ENCODE measurements at places on chromosomes 3 and 15.

- no peak for DNase-seq
These were observed 34.5 kb downstream of the TGFBR2 start for GRCh38 chr3:30640851-30641250.

- no peak for DNase-seq
These were observed 3.4 kb upstream of the LMLN start for GRCh38 chr3:197956626-197956988.

DNA sequence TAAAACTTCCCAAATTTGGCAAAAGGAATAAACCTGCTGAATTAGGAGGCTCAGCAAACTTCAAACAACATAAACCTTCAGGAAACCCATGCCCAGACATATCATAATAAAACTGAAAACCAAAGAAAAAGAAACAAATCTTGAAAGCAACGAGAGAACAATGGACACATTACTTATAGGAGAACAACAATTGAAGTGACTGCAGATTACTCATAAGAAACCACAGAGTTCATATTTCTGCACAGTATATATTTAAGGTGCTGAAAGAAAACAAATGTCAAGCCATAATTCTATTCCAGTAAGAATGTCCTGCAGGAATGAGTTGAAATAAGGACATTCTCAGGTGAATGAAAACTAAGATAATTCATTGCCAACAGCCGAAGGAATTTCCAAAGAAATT, 80.8 kb upstream of the PROK2 start:
- DNase-seq: no peak

DNA sequence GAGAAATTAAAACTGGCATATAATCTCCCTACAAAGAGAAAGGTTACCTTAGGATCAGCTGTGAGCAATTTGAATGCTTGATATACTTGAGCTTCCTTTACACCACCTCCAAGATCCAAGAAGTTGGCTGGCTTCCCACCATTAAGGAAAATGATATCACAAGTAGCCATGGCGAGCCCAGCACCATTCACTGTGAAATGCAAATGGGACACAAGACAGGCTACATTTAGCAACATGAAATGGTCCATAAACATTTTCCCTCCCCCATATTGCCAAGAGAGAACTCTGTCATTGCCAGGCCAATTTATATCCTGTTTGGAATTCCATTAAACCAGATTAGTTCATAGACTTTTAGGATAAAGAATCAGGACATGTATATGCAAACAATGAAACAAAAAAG, 158.7 kb downstream of the SUCLG2 start:
- DNase-seq: no peak

DNA sequence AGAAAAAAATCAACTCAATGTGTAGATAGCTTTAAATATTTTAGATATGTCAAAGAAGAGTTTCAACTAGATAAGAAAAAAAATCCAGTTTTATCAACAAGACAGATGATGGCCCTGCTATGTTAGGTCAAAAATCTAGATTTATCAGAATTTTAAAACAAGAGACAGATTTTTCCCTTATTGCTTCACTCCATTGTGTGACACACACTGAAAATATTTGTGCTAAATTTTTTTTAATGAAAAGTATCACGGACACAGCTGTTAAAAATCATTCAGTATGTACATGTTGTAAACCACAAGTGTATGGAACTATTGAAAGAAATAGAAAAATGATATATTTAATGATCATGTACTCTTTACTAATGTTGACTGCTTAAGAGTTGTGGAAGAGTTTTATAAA, 43.6 kb downstream of the FOXB1 start:
- DNase-seq: no peak

DNA sequence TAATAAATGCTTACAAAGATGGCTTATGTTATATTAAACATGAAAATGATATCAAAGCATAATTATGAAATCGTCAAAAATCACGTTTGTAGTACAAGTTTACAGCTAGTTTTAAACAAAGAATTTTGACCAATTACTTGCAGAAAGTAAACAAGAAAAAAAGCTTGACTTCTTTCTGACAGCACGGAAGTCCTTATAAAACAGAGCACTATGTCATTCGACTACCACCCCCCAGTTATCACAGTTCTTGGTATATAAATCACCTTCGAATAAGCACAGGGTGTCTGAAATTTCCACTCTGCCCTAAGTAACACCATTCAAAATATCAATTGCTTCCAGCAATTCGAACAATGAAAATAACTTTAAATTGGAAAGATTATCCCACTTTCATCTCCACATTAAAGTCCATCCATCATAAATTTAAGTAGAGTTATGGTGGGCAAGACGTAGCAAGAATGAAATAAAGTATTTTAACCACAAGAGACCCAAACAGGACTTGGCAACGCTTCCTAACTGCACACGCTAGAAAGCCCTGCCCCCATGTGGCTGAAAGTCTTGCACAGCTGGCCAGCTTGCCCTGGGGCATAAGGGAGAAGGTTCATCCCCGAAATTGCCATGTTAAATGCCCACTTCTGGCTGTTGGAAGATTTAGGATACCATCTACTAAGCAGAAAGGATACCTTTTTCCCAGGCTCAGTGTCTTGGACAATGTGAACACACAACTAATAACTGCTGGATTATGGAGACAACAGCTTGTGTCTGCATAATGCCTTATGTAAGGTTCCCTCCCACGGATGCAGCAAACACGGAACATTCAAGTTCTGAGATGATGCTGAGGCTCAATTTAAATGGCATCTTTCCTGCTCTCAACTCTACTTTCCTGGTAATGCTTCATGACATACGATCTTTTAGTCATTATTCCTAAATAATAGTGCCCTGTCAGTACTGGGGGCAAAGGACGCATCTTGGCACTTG, 116.4 kb upstream of the TJP1 start:
- DNase-seq: no peak

GRCh38 chr3:197512691-197513571, 42.8 kb downstream of the BDH1 start:
- DNase-seq: no peak

GRCh38 chr3:183907176-183907575, 22.5 kb upstream of the PARL start:
- no peak for DNase-seq

- DNase-seq: no peak
These were observed 20.3 kb upstream of the ATOSA start for GRCh38 chr15:52699457-52699856.

GRCh38 chr3:173066044-173067004, 74.7 kb downstream of the SPATA16 start:
- no peak for DNase-seq

DNA sequence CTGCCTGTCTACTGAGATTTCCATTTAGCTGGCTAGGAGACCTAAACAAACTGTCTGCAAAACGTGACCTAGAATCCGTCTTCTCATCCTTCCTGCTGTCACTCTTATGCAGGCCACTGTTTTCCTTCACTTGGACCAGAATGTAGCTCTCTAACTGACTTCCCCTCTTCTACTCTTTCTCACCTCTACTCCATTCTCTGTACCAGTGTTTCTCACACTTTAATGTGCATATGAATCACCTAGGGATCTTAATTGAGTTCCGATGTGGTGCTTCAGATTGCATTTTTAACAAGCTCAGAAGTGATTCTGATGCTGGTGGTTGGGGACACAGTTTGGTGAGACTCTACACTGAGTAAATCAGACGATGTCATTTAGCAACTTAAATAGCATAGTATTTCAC, 1.6 kb upstream of the GBE1 start:
- DNase-seq: no peak

DNA sequence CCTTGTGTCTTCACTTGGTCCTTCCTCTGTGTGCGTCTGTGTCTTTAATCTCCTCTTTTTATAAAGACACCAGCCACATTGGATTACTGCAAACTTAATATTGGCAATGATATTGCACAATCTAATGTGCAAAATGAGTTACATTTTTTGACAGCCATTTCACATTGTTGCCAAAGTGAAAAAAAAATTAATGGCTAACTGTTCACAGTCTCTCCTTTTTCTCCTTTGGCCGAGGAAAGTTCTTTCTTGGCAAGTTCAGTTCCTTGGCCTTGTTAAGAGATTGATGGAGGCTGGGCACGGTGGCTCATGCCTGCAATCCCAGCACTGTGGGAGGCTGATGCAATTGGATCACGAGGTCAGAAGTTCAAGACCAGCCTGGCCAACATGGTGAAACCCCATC, 62.2 kb upstream of the ZNF280D start:
- no peak for DNase-seq

DNA sequence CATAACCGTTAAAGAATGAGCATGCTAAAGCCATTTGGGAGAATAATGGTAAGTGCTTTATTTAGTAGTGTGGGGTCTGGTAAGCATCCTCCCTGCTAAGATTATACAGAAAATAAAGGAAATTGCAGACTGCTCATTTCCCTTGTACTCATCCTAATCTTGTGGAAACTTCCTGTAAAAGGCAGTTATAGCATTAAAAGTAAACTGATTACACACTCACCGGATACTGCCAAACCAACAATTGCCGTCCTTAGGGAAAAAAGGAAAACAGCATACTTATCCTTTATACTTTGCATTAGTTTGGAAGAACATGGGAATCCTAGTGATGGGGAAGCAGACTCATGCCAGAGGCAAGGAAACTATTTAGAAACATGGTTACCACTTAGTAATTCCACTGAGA, 5.3 kb upstream of the SPRED1 start:
- no peak for DNase-seq

DNA sequence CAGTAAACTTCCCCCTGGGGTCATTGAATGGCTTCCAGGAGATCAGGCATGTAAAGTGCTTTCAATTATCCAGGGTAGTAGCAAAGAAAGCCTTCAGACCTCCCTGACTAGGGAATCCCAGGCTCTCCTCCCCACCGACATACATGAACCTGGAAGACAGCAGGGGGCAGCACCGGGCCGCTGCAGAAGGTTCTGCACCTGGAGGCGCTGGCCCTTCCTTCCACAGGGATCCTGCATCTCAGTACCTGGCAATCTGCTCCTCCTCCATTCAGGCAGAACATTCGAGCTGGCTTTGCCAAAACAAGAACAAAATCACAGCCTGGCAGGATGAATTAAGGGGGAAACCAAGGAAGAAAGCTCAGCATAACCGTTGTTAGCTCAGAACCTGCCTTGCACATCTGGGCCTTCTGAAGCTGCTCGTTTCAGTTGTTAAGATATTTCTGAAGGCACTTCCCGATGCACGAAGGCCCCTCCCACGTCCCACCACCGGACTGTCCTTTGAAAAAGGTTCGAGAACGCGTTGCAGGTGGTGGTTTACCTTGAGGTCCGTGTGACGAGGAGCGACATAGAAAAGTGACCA, 237.7 kb downstream of the SLCO3A1 start:
- DNase-seq: no peak

DNA sequence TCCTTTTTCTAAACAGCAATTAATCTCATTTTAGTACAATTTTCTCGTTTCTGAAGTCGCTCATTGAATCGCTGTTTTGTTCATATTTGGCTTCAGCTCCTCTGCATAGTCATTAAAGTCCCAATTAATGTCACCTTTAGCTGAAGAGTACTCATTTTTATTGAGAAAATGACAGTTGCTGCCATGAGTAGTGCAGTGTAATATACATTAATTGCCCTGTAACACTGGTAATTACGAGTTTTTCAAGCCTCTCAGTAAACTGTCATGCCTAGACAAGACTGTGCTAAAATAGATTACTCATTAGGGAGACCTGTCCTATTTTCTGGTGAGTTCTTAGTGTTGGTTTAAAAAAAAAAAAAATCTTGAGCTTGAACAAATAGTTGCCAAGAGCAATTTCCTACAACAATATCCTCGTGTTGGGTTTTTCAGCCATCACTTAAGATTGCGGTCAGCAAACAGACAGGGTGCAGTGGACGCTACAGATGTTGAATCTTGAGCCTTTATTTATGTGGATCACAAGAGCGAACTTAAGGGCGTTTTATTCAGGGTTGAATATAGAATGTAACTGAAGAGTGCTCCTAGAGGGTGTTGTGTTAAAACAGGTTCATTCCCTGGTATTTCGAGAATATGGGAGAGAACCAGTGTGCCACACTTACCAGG, 176.0 kb downstream of the CDIN1 start:
- DNase-seq: no peak

DNA sequence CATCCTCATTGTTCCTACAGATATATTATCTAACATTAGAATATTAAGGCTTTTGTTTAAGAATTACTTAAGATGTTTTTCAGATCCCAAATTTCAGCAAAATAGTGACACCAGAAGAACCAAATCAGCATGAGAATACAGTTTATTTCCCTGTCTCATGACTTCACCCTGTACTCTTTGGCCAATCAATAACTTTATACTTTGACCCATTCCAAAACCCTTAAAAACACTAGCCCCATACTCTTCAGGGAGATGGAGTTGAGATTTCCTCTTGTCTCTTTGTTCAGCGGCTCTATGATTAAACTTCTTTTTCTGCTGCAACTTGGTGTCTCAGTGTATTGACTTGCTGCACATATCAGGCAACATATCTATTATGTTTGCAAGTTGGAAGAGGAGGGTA, 207.7 kb downstream of the ZBBX start:
- no peak for DNase-seq

GRCh38 chr3:122314228-122314876, 10.7 kb upstream of the CSTA start:
- no peak for DNase-seq

- DNase-seq: no peak
These were observed 627 bp downstream of the ACAD11 start for GRCh38 chr3:132659000-132659364.

DNA sequence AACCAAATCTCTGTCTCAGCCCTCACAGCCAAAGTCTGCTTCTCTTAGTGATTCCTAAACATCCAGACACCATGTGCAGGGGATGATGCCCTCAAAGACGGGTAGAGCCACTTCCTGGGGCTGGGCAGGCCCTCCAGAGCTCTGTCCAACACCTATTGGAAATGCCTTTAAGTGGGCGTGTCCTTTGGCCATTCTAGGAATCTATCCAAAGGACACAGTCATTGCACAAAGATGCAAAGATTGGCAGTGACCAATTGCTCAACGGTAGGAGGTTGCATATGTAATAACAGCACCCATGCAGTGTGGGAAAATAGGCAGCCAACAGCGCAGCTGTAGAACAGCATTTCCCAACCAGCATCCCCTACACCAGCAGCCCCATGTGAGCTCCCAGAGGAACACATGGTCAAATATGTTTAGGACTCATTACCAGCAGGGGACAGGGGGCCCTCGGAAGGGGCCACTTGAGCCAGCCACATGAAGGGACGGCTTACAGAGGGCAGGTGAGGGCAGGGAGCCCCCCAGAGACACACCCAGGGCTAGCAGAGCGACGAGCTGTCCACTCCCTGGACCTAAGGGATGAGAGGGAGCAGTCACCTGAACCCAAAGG, 142.8 kb upstream of the IQSEC1 start:
- DNase-seq: no peak

DNA sequence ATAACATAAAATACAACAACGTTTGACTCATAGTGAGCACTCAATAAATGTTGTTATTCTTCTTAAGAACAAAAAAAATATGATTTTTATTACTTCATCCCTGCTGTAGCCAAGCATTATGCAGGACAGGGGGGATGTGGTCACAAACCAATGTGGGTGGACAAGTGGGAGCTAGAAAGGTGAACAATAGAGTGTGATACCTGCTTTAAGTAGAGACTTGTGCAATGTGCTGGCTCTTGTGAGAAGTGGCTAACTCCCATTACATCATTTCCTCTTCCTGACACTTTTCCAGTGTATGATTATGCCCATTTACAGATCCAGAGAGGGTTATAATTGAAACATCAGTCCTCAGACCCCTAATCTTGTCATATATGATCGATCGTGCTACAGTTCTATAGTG, 193.6 kb downstream of the UBE2E2 start:
- no peak for DNase-seq

Data from cortex of kidney (tissue), 1 donor.